Hypothalamus (tissue), 51 donors: ENCODE measurements at places on chromosomes 4 and X.
A peak's percentile ranks its signal among the peaks of the same experiment; 100 is the strongest.

- no peak for DNase-seq
Observed at GRCh38 chrX:20711366-20711765, 444.7 kb upstream of the RPS6KA3 start.

DNA sequence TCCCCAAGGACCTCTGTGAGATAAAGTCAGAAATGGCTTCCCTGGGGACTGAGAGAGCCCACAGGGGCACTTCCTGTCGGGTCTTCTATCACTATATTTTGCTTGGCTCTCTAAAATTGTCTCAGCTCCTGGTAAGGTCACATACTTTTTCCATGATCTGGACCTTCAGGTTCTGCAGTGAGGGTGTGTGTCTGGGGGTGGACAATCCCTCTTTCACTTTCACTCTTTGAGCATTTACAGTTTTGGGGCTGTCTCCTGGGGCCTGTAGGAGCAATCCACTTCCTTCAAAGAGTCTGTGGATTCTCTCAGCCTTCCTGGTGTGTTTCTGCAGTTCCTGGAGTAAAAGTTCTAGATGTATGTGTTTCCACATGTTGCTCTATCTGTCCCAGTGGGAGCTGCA lies 335.7 kb downstream of the FSTL5 start:
- DNase-seq = no peak

DNA sequence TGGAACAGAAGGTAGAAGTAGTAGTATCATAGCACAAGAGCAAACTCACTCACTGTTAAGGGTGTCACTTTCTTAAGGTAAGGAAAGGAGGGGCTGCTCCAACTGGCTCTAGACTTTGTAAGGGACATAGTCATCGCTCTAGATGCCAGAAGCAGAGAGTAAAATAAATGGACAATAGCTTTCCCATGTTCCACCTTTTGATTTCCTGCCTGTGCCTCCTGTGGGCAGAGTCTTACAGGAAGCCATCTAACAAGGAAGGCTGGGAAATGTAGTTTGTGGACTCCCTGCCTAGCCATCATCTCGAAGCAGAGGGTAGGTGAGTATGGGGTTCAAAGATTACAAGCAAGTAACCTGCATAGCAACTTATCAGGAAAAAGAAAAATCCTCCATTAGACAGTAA lies 1.7 kb upstream of the METTL14 start:
- DNase-seq = no peak

GRCh38 chrX:3136161-3136961 lies 95.1 kb downstream of the ARSF start:
- DNase-seq = no peak

DNA sequence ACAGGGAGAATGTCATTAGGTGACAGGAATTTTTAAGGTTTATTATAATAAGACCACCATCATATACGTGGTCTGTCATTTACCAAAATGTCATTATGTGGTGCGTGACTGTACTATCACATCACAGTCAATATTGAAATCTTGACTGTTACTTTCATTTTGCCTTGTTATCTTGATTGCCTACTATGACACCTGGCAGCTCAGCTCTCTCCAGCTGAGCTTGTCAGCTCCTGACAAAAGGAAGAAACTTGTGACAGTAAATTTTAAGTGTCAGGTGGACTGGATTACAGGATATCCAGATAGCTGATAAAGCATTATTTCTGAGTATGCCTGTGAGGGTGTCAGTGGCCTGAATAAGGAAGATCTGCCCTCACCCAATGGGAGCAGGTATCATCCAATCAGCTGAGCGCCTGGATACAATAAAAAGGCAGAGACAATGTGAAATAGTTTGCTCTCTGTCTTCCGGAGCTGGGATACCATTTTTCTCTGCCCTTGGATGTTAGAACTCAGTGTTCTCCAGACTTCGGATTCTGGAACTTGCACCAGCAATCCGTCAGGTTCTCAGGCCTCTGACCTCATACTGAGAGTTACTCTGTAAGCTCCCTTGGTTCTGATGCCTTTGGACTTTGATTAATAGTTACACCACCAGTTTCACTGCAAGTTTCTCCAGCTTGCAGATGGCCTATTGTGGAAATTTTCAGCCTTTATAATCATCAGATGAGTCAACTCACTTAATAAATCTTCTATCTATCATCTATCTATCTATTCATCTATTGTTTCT lies 1454.7 kb upstream of the IGFBP7 start:
- no peak for DNase-seq

GRCh38 chrX:93585661-93586060 lies 87.7 kb downstream of the NAP1L3 start:
- DNase-seq = no peak

GRCh38 chrX:151030845-151031244 lies 47.7 kb downstream of the HMGB3 start:
- no peak for DNase-seq

DNA sequence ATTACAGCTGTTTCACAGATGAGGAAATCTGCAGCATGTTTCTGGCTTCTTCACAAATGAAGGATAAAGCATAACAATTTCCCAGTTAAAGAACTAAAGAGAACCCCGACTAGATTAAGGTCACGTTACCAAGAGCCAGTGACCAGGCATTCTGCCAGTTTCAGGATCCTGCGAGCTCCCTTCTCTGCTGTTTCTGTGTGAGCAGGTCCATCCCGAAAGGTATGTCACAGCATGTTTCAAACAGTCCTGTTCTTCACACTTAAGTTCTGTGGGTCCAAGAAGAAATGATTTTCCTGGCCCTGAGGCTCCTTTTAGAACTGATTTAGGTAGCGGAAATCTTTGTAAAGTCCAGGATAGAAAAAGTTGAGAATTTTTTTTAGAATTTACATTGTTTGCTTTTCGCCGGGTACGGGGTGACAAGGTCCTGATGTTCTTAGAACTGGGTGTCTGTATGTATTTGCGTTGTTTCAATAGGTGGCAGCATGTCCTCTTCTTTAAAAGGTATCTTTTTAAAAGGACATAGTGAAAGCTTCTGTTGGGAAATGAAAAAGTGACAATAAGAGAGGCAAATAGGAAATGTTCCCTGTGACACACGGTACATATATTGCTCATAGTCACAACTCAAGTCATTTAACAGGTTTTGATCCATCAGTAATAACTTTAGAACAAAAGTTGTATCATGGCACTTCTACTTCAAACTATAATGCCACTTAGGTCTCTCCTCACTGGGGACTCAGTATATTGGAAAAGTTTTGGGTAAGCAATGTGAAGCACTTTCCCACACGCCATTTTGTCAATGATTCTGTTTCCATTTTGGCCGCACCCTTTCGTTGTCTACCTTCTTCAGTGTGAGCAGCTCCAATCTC lies 18.4 kb downstream of the IL21 start:
- no peak for DNase-seq

- no peak for DNase-seq
Observed at GRCh38 chr4:3704669-3705068, 61.5 kb upstream of the ADRA2C start.

- DNase-seq = no peak
Observed at GRCh38 chr4:7587433-7588405, 153.0 kb upstream of the PSAPL1 start.

DNA sequence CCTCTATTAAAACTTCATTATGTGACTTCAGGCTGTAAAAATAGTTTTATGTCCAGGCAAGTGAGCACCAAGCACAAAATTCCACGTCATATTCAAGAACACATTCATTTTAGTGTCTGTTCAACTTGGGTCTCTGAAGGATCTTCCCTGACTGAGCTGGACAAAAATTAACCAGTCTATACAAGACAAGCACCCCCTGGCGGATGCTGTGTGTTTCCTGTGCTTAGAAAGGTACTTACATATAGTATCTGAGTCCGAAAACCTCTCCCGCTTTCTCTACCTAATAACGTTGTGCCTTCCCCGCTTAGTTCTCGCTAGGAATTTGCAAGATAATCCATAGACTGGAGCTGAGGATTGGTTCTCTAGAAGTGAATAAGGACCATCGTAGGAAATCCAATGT lies 2214.5 kb upstream of the TENM3 start:
- no peak for DNase-seq

- no peak for DNase-seq
Observed at GRCh38 chr4:67480810-67481209, 64.5 kb downstream of the CENPC start.

DNA sequence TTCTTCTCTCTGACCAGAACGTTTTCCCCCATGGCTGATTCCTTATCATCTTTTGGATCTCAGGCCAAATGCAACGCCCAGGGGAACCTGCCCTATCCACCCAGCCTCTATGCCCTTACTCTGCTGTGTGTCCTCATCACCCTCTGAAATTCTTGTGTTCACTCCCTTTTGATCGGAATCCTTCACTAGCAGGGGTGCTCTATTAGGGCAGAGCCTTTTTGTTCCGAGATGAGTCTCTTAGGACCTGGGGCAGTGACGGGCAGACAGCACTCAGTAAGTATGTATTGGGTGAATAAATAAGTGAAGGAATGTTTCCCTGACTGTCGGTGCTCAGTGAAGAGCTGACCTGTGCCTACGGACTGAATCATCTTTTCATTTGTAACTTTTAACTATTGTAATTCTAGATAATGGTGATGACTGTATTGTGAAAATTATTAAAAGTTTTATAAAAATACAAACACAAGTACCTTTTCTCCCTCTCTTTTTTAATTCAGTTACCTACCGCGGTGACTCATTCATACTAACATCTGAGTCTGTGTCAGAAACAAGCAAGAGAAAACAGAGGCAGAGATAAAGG lies 4.8 kb upstream of the TENM3 start:
- DNase-seq = no peak

DNA sequence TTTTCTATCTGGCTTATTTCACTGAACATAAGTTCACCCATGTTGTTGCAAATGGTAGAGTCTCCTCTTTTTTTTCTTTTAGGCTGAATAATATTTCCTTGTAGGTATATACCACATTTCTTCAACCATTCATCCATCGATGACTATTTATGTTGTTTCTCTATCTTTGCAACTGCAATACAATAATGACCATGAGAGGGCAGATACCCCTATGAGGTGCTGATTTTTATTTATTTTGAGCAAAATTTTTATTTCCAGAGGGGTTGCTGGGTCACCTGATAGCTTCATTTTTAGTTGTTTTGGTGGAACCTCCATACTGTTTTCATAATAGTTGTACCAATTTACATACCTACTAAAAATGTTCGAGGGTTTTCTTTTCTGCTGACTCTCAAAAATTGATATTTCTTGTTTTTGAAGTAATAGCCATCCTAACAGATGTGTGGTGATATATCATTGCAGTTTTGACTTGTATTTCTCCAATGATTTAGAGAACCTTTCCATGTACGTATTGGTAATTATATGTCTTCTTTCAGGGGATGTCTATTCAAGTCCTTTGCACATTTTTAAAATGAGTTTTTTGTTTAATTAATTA lies 1697.0 kb downstream of the PCDH7 start:
- no peak for DNase-seq

GRCh38 chrX:11619441-11619840 lies 46.3 kb downstream of the ARHGAP6 start:
- no peak for DNase-seq

DNA sequence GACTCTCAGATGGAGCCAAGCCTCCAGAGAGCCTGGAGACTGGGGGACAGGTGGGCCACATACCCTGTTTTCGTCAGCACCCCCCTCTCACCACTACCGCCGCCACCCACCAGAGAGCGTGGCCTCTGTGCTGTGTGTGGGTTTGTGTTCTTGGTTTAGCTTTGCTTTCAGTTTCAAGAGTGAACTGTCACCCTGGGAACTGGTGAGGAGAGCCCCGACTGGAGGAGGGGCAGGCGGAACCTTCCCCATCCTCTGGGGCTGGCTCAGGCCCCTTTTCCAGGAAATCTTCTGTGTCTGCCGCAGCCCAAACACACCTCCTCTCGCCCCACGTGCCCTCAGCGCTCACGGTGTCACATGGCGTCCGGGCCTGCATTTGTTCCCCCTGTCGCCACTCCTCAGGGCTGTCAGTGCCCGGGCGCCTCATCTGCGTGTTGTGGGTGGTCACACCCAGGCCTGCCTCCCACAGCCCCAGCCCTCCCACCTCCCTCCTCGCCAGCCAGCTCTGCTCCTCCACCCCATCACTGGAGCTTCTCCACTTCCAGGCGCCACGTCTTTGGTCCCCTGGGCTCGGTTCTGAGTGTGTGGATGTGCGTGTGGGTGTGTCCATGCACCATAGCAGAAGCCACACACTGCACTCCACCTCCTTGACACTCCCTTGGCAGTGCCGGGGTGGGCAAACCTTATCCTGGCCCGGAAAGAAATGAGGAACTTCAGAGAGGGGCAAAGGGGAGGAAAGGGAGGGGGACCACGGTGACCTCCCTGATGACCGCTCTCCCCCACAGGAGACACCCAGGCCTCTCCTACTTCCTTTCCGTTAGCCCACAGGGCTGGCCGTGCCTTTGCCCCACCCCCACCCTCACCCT lies 27.8 kb downstream of the ELF4 start:
- DNase-seq = peak; percentile 3

DNA sequence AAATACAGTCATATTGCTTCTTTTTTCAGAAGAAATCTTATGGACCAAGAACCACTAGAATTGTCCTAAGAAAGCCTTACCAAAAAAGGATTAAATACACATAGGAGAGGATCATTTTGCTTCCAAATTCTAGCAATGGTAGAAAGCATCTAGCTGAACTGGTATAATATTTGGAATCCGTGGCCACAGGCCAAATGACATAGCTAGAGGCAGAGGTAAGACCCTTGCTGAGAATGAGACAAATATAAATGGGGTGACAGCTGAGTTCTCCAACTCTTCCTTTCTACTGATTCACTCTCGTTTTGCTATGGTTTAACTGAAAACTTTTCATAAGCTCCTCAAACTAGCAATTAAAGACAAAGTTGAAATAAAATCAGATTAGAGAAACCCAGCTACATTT lies 150.0 kb downstream of the TTC29 start:
- DNase-seq = no peak

DNA sequence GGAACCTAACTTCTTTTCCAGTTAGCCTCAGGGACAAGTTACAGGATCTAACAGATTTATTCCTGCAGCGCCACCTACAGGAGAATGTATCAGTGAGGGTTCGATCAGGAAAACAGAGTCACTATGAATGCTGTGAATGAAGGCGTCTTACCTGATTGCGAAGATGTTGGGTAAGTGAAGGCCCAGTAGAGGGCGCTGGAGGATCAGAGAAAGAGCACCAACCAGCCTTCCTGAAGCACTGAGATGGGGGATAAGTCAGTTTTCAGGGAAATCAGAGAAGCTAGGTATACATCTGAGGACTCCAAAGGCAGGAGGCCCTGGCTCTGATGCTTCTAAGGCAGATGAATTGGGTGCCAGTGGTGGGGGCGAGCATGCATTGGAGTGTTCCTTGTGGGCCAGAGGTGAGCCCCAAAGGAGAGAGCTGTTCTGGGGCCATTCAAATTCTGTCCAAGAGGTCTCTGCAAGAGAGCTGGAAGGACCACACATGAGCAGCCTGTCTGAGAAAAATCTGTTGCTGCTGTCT lies 169.9 kb upstream of the AADAT start:
- DNase-seq = peak; percentile 61

DNA sequence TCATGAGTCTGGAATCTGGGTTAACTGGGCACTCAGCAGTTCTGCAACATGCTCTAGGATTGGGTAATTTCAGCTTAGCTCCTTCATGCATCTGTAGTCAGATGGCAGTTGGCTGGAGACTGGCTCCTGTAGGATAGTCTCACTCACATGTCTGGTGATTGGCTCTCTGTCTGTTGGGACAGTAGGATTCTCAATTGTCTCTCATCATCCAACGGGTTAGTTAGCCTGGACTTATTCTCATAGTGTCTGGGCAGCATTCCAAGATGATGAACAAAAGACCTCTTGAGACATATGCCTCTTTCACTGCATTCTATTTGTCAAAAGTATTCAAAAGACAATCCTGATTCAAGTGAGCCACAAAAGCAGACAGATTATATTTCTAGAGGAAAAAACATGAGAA lies 795.6 kb upstream of the GALNTL6 start:
- no peak for DNase-seq

- DNase-seq = no peak
Observed at GRCh38 chr4:53844133-53844532, 220.3 kb downstream of the CHIC2 start.
